Panc1 (cell line): ENCODE measurements at places on chromosomes 11 and 22.

DNA sequence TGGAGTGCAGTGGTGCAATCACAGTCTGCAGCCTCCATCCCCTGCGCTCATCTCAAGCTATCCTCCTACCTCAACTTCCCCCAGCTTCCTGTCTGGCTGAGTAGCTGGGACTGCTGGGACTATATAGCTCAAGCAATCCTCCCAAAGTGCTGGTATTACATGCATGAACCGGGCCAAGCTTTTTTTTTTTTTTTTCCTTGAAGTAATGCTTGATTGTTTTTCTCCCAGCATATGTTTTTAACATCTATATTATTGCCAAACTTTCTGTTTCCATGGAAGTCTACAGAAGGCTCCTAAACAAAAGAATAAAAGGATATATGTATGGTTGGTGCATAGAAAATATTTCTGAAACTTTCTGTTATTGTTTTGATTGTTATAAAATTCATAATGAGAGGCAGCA, 853.6 kb downstream of the KCNA4 start:
- no peak for DNase-seq

GRCh38 chr11:88619656-88620385, 282.3 kb upstream of the CTSC start:
- DNase-seq = no peak

DNA sequence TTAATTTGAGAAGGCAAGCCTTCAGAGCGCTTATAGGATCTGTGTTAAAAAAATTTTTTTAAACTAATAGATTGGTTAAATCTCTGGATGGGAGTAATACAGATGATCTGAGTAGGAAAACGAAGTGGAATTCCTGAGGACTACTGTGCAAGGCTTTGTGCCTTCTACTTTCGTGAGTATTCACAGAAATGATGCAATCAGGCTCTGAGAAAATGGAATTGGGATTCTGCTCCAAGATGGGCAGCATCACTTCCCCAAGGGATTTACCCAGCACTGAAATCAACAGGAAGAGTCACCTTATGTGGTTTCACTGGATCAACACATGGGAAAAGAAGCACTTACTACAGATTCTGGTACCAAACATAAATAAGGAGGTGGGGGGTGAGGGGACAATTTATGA, 12.5 kb downstream of the KMT5B start:
- no peak for DNase-seq

DNA sequence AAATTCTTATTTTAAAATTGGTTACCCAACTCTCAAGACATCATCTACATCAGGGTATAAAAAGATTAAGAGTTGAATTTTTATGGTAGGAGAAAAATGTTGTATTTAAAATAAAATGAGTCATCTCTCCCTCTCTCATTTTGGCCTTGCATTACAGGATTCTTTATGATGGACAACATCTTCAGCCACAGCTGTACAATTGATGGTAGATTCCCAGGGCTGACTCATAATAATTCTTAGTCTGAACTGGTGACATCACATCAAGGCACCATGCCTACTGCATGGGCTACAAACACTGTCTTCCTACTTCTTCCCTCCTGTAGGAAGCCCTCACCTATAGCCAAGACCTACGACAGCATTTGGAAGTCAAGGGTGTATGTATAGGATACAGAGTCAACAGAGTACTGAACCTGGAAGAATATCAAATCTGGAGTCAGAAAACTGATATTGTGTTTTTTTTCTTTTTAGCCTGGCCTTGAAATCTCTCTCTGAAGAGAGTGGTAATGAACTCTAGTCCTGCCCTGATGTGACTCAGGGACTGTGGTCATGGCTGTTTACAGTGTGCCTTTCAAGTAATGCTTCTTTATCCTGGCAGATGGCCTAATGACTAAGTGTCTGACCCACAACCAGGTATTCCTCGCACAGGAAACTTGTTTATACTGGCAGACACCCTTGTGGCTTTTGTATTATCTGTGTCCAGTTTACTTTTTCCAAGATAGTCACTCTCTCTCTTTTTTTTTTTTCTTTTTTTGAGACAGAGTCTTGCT, 32.5 kb downstream of the MRGPRX2 start:
- peak; percentile 59 for DNase-seq

- DNase-seq = peak; percentile 68
Measured at GRCh38 chr11:134139873-134140331, 71.0 kb downstream of the JAM3 start.

GRCh38 chr11:67023957-67024353, 1.0 kb downstream of the SYT12 start:
- DNase-seq = no peak

DNA sequence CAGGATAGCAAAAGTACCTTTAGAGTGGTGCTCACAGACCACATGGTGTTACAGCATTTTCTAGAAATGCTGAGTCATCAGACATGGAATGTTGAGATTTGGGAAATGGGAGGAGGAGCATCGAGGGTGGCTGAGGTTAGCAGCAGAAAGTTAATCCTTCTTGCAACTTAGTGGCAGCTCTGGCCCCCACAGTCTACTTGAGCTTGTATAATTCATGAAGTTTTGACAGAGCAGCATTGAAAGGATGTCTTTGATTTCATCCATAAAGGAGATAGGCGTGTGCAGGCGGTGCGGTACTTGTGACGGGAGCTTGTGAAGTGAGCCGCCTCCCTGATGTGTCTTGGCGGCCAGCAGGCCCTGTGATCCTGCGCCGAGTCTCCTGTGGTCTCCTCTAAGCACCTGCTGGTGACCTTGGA, 330.5 kb downstream of the TBC1D22A start:
- no peak for DNase-seq

- no peak for DNase-seq
Measured at GRCh38 chr22:17823226-17823625, 49.0 kb upstream of the BID start.

DNA sequence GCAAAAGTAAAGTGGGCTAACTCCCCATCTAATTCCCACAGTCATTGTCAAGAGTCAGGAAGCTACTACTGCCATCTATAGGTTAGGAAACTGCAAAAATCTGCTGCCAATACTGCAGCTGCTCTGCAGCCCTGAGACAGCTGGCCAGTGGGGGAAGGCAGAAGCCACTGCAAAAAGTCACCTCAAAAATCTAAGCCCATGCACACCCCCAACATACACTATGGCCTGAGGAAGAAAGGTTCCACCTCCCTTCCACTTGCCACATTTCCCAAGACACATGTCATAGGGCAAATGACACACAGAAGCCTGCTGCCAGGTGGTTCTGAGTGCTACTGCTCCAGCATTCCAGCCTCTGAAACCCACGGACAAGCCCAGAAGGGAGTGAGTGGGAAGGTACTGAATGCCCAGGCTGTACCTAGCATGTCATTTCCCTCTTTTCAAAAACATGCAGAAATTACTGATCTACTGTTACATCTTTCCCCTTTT, 36.9 kb downstream of the DGCR2 start:
- no peak for DNase-seq

DNA sequence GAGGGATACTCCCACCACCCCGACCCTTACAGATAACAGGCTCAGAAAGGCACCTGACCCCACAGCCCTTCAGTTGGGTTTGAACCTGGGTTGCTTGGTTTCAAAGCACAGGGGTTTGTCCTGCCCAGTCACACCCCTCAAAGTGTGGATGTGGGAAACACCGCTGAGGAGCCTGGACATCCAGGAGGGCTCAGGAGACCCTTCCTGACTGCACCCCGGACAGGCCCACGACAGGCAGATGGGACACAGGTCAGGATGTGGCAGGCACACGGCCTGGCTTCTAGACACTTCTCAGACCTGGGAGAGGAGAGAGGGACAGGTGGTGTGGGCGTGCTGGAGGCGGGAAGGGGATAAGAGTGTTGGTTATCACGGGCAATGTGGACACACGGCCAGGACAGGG, 932.3 kb downstream of the BRD1 start:
- no peak for DNase-seq

DNA sequence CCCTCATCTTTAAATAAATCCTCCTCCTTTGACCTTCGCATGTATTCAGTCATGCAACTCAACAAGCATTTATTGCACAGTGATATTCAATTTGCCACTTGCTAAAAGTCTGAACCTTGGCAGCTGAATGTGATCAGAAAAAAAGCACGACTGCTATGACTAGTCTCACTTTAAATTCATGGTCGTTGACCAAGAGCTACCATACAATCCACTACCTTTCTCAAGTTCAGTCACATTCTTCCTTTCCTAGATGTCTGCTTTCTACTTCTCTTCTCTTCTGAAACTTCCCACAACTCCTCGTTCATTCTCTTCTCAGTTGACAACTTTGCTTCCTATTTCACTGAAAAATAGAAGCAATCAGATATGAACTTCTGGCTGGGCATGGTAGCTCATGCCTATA, 2.0 kb upstream of the SAA1 start:
- no peak for DNase-seq

- no peak for DNase-seq
Measured at GRCh38 chr11:35116245-35116644, 22.7 kb upstream of the CD44 start.

GRCh38 chr11:116733969-116734508, 38.7 kb downstream of the BUD13 start:
- no peak for DNase-seq

- DNase-seq = no peak
Measured at GRCh38 chr11:86932924-86933875, 22.0 kb downstream of the FZD4 start.

- no peak for DNase-seq
Measured at GRCh38 chr11:67174311-67174710, 55.2 kb downstream of the KDM2A start.

- no peak for DNase-seq
Measured at GRCh38 chr22:38843657-38844314, at the start of gene NPTXR. TSS of gene NPTXR (minus strand) at chr22:38844028.

- DNase-seq = no peak
Measured at GRCh38 chr11:11173316-11174025, 179.6 kb downstream of the CSNK2A3 start.

GRCh38 chr11:46112961-46113607, 8.2 kb downstream of the PHF21A start:
- no peak for DNase-seq

DNA sequence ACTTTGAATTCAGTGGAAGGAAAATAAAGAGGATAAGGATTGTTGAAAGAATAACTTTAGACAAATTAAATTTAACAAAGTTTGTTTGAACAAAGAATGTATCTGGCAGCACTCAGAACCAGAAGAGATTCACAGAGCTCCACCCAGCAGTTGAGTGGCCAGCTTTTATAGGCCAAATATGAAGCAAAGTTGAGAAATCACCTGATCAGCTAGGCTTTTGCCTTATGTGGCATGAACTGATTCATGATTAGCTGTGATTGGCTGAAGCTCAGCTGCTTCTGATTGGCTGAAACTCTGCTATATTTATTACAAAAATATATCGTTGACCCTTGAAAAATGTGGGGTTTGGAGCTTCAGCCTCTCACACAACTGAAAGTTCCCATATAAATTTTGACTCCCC, 62.6 kb downstream of the PIWIL4 start:
- no peak for DNase-seq

GRCh38 chr11:76673176-76674142, 2.9 kb upstream of the LRRC32 start:
- no peak for DNase-seq

- no peak for DNase-seq
Measured at GRCh38 chr22:48755059-48755949, 1072.4 kb downstream of the BRD1 start.

DNA sequence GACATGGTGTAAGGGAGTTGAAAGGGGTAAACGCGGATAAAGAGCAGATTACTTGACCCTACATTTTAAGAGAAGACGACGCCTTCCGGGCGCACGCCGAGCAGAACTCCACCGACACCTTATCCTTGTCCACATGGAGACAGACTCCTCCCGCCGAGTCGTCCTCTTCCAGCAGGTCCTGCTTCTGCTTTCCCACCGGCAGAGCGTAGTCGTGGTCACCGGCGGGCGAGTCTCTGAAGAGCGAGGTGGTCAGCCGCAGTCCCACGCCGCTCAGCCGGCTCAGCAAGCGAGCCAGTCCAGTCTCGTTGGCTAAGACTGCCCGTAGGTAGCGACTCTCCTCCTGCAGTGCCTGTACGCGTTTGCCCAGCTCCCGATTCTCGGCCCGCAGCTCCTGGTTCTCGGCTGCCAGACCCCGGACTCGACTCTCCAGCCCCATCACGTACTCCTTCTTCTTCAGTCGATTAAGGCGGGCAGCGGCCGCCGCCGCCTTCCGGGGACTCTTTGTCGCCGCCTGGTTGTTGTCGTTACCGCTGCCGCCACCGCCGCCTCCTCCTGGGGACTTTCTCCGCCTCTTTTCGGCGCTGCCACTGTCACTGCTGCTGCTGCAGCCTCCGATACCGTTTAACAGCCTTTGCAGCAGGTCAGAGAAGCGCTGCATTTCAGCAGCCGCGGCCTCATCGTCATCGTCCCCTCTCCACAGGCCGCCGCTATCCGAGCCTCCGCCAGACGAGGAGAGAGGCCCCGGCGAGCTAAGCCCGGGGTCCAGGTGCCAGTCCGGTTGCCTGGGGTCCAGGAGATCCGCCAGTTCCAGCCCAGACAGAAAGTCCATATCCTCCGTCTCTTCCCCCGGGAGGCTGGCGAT, 945 bp downstream of the CREBZF start:
- no peak for DNase-seq

DNA sequence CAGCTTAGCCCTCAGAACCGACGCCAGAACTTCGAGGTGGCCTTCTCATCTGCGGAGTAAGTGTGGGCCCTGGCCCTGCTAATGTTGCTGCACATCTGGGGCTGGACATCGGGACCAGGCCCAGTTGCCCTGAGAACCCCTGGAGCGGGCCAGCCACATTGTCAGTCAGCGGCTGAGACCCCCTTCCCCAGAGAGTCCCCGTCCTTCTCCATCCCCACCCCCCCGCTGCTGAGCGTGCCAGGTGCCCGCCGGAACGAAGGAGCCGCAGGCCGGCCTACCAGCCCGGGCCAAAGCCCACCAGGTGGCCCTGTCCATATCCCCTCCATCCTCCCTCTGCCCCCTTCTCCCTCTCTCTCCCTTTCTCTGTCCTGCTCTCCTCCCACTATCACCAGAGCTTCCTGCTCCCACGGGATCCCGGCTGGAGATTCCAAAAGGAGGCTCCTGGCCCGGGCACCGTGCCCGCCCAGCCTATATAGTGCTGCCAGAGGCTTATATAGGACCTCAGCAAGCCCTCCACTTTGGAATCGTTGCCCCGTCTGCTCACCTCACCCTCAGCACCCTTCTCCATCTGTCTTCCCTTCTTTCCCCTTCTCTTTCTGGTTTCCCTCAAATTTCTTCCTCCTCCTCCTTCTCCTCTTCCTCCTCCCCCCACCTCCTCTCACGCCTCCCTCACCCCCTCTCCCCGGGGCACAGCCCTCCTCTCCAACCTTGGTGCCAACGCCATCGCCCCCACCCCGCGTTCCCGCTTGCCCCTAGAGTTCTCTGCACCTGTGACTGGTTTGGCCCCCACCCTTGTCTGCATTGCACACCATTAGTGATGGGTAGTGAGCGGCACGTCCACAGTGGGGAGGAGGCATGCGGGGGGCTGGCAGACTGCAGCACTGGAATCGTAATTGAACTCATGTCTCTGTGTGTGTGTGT, 7.3 kb downstream of the SELENOM start:
- DNase-seq = no peak

- DNase-seq = no peak
Measured at GRCh38 chr11:77883775-77884174, 62.8 kb downstream of the AAMDC start.

GRCh38 chr22:50513175-50513574, 5.2 kb downstream of the NCAPH2 start:
- DNase-seq = no peak

GRCh38 chr11:116061322-116061721, 557.1 kb upstream of the CADM1 start:
- no peak for DNase-seq
